ENCODE measurements at places on chromosomes 1 and 21. TPM values are rescaled to one million over a fixed set of nuclear protein-coding genes. Genes with fewer than 3 reads are reported as not detected.

Gene ASCL5
- not detected for total RNA-seq

DNA sequence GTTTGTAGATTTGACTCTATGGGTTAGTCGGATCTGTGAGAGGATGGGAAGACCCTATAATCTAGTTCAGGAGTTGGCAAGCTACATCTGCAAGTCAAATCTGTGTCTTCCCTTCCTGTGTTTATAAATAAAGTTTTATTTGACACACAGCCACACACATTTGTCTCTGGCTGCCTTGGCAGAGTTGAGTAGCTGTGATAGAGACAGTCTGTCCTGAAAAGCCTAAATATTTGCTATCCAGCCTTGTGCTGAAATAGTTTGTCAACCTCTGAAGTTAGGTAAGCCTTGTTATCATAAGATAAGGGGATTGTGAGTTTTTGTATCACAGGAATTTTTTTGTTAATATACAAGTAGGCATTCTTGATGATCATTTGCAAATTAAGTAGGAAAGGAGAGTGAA lies 136.8 kb downstream of the NOS1AP start:
- DNase-seq, result no peak

Gene HRNR
- total RNA-seq, result not detected

GRCh38 chr1:69982992-69983391 lies 222.4 kb downstream of the LRRC40 start:
- DNase-seq, result peak; percentile 36

Gene MAST2
- total RNA-seq, result 34.5 TPM

GRCh38 chr1:150971583-150972416 lies 2.8 kb downstream of the CERS2 start:
- DNase-seq, result peak; percentile 26

Gene AIM2
- 0.32 TPM for total RNA-seq

GRCh38 chr21:22174746-22175145 lies 1176.5 kb downstream of the NCAM2 start:
- DNase-seq, result no peak

- peak; percentile 81 for DNase-seq
Measured at GRCh38 chr1:23930861-23931490, 17.8 kb upstream of the CNR2 start.

GRCh38 chr21:29190923-29191331 lies 60.5 kb downstream of the MAP3K7CL start:
- peak; percentile 91 for DNase-seq

- peak; percentile 32 for DNase-seq
Measured at GRCh38 chr21:45634511-45635183, 8.9 kb upstream of the PCBP3 start.

- DNase-seq, result no peak
Measured at GRCh38 chr1:170133766-170134495, 11.8 kb upstream of the NTMT2 start.

GRCh38 chr1:17081439-17081838 lies 27.6 kb upstream of the SDHB start:
- no peak for DNase-seq

DNA sequence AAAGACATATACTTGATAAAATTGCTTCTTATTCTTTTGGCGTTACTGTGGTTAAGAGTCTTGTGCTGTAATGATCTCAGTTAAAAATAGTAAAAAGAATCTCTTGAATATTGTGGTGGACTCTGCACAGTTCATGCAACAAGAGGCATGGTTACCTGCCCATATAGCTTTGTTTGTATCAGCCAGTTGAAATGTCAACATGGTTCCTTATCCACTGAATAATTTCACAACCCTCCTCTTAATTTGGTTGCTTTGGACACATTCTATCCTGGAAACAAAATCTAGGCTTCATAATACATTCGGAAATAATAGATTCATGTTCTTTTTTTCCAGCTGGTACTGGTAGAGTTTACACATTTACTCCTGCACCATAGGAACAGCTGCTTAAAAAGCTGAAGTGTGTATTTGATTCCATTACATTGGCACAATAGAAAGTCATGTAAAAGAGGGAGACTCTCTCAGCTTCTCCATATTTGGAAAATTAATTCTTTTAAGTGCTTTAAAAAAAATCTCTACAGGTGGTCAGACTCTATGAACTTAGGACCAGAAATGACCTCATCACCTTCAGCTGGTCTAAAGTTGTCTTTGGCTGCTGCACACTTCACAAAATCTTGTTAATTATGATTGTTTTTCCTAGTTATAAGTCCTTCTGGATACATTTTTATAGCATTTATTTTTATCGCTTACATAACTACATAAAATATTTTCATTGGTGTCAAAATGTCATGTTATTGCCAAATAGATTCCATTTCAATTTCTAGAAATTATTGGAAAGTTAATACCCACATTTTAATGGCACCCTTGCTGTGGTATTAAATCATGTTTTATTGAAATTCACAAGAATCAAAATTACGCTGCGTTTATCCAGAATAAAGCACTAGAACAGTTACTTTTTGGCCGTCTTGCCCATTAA lies 100.2 kb downstream of the LTN1 start:
- DNase-seq, result no peak

DNA sequence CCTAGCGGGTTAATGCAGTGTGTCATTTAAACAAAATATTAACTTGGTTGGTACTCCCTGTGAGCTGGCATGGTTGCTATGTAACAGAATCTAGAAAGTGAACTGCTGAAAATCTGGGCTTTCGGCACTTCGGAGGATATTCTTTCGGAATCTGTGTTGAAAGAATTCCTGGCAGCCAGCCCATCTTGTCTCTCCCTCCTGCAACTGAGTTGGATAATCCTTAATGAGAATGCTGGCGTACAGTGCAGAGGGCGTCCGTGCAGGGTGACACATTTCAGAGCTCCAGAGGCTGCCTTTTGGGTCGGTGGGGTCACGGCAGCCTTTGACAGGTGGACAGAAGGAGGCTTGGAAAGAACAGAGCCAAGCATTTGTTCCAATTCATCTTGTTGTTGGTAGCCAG lies 3.7 kb downstream of the KAZN start:
- peak; percentile 25 for DNase-seq

GRCh38 chr1:52153898-52154297 lies 12.0 kb downstream of the ZFYVE9 start:
- DNase-seq, result no peak

DNA sequence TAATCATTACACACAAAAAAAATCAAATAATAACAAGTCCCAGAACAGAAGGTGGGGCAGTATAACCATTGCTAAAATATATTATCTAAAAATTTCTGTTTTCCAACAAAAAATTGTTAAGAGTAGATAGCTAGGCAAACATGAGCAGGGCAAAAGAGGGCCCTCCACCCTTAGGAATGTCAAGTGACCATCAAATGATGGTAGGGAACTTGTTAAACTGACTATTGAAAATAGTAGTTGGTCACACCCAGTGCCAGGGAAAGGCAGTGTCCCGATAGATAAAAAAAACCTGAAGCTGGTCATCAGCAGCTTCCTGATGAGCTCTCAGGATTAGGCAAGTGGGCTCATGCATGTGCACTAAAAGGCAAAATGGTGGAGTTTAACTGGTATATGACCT lies 18.4 kb upstream of the COP1 start:
- no peak for DNase-seq

Gene GCSAML
- total RNA-seq, result not detected

GRCh38 chr1:235329139-235329902 lies 951 bp downstream of the GGPS1 start:
- DNase-seq, result peak; percentile 66

Gene SRSF4
- total RNA-seq, result 33.5 TPM

DNA sequence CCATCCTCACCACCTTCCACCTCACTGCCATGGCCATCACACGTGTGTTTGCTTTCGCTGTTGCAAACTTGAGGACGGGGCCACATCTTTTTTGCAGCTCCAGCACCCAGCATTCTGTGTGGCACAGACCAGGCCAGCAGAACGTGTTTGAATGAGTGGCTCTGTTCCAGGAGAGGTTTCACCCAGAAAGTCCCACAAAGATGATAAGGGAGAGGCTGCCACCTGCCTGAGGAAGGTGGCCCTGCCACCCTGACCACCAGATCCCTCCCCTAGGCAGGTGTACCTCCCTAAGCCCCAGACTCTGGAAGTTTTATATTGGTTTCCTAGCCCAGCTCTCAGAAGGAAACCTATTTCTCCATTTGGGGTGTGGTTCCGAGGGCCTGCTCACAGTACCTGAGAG lies 252.1 kb downstream of the KAZN start:
- no peak for DNase-seq

GRCh38 chr21:26877018-26877417 lies 31.8 kb upstream of the ADAMTS1 start:
- DNase-seq, result no peak

Gene HPDL
- 1.3 TPM for total RNA-seq

GRCh38 chr1:236063919-236064673 lies 794 bp downstream of the NID1 start:
- DNase-seq, result peak; percentile 77

Gene FCER1G
- not detected for total RNA-seq

DNA sequence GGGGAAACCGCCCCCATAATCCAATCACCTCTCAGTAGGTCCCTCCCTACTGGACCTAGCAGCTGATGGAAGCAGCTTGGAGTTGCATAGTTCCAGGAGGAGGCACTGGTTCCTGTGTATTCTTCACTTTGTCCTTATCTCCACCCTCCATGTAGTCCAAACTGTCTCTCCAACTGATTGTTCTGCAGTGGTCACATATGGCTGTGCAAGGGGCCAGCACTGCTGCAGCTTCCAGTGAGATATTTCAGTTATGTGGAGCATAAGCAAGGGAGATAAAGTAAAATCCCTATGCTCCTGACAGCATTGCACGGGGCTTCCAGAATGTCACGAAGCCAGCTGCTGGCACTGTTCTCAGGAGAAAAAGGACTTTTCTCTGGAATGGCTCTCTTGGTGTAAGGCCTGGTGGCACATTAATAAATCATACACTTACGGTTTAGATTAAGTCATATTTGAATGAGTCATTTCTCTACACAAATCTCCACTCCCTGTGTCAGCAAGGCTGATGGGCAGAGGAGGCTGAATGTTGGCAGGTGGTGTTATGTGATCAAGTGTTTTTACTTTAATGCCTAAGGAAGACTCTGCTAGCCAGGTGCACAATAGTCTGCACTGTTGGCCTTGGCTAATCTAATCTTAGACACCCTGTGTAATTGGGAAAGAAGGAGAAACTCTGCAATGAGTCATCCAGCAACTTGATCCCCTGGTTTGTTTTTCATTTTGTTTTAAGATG lies 93.4 kb downstream of the KCNK1 start:
- peak; percentile 48 for DNase-seq

DNA sequence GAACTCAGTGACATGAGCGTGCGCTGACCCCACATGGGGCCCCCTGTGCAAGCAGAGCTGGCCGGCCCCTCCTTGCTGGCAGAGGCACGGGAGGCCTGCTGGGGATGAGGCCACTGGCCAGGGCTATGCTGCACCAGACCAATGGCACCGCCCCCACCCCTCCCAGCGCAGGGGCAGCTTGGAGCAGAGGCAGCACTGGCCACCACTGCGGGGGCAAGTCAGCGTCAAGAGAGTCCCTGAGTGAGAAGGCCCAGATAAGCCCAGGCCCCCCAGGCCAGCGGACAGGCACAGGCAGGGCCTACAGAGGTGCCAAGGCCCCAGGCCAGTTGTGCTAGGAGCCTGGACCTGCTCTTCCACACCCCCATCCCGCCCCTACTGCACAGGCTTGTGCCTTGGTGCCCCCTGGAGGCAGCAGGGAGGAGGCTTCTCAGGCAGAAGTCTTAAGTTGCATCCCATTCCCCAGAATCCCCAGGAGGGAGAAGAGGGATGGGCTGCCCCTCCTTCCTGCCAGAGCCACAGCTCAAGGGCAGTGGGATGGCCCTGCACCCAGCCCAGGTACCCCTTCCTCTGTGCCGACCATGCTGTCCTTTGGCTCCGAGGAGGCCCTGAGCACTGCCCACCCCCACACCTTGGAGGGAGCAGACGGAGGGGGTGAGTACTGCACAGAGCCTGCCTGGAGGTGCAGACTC lies 35.8 kb downstream of the EPHX1 start:
- peak; percentile 84 for DNase-seq

DNA sequence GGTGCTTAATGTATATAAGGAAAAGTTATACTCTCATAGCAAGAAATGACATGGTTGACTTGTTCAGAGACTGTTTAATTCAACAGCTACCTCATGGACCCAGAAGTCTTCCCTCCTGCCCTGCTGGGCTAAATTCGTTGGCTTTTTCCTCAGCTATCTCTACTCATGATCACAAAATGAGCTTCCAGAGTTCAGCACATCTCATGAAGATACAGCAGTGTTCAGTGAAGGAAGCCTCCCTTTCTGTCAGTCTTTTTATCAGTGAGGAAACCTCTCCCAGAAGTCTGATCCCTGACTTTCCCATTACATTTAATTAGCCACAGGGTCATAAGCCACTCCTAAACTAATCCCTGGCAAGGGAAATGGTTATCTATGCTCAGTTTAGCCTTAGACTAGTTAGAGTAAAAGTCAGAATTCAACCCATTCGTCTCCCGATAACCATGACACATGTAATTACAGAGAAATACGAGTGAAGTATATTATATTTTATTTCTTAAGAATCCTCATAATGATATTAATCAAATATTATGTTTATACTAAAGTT lies 97.5 kb downstream of the DENND1B start:
- no peak for DNase-seq

DNA sequence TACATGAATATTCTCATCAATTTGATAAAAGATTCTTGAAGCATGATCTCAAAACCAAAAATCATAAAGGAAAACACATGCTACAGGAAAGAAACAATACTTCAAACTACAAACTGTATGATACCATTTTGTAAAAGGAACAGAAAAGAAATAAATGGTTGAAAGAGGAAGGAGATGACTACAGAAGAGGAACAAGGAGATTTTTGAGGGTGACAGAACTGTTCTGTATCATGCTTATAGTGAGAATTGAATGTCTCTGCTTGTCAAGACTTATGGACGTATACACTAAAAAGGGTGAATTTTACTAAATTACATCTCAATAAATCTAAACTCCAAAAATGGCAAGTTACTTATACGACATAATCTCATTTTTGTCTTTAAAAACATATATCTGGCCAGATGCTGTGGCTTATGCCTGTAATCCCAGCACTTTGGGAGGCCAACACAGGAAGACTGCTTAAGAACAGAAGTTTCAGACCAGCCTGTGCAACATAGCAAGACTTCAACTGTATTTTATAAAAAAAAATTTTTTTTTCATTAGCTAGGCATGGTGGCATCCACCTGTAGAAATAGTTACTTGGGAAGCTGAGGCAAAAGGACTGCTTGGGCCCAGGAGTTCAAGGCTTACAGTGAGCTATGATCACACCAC lies 125.4 kb downstream of the EIF4G3 start:
- DNase-seq, result no peak

DNA sequence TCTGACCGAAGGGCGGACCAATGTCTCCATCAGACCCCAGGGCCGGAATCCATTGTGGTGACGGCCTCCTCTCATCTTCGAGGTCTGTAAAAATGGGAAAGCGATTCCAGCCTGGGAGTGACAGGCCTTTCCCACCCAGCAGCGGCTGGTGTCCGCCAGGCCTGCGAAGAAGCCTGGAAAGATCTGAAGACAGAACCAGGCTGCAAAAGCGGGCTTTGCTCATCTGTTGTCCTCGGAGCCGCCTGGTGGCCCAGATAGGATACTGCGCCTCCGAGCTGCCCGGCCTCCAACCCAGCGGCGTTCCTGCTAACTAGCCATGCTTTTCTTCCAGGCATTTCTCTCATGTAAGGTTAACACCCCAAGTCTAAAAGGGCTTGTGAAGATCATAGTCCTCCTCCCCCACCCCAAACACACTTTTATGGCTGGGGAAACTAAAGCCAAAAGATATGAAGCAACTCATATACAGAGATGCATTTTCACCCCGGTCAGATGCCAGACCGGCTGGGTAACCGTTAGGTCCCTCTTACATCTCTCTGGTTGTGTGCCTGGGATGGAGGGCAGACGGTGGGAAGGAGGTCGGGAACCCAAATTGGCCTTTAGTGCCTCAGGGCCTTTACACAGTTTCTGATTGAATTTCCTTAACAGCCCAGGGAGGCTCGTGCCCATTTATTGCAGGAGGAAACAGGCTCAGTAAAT lies 1.9 kb upstream of the DHRS3 start:
- peak; percentile 90 for DNase-seq
